T-helper 17 cell (primary cell): ENCODE measurements at places on chromosomes 3 and 15.

- DNase-seq: no peak
These were observed 104.8 kb upstream of the PPP2R3A start for GRCh38 chr3:135860761-135861160.

- no peak for DNase-seq
These were observed 271.3 kb upstream of the RGMA start for GRCh38 chr15:93360318-93360717.

DNA sequence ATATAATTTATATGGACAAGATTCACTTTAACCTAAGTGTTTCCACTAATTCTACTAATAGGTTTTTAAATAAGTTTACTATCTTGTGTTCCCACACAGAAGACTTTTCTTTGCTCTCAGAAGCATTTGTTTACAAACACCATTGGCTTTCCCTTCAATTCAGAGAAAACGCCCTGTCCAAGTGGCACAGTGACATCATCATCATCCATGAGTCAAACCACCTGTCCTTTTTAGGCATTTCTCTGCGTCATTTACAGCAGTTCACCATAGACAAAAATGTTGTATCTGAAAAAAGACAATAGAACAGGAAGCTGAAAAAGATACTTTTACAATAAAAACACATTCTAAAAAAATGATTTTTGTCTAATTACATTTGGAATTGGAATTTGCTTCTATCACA, 9.3 kb upstream of the BCL2L10 start:
- no peak for DNase-seq

DNA sequence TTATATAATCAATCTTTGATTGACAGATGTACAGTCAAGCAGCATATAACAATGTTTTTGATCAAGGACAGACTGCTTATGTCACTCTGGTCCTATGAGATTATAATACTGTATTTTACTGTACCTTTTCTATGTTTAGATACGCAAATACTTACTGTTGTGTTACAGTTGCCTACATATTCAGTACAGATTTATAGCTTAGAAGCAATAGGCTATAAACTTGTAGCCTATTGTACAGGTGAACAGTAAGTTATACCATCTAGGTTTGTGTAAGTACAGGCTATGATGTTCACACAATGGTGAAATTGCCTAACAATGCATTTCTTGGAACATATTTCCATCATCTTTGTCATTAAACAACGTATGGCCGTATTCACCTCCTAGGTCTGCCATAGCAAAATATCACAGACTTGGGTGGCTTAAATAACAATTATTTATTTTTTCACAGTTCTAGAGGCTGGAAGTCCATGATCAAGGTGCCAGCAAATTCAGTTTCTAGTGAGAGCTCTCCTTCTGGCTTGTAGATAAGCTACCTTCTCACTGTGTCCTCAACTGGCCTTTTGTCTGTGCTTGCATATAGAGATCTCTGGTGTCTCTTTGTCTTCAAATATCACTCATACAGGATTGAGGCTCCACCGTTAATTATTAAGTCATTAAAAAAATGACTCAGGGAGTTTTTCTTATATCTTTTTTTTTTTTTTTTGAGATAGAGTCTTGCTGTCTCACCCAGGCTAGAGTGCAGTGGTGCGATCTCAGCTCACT, 89.1 kb downstream of the EBLN2 start:
- DNase-seq: no peak

DNA sequence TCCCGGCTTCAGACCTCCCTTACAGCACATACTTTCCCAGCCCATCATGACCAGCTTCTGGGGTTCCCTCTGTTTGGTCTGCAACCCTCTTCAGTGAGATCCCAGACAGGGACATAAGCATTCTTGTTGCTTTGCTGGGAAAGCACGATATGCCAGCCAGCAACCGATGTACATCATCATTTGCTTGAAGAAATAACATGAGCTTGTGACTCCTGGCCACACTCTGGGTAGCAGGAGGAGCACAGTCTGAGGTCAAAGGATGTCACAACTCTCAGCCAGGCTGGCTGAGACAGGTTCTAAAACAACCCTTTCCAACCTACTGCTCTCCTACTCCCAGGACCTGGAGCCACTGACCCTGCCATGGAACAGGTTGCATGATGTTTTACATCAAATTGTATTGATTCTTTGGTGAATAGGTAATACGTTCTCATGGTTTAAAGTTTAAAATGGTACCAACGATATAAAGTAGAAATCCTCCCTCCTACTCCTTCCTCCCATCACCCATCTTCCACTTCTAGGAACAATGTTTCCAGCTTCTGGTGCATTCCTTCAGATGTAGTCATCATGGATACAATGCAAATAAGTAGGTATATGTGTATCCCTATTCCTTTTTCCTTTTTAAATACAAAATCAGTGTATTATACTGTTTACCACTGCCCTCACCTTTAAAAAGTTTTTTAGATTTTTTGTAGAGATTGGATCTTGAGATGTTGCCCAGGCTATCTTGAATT, 190.3 kb downstream of the OPA1 start:
- DNase-seq: no peak

DNA sequence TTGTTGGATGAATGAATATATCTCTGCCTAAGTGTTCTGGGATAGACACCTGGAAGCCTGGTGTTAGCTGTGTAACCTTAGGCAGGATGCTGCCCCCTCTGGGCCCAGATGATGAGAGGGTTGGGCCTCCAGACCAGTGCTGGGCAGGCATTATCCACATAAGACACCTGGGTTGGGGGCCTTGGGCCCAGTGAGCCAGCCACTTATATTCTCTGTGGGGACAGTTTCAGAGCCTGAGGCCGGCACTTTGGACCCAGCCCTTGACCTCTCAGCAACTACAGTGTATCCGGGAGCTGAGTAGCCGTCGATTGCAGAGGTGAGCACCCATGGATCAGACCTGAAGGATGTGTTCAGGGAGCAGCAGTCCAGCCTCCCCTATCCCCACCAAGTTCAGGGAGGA, 2.2 kb downstream of the HEMK1 start:
- no peak for DNase-seq

DNA sequence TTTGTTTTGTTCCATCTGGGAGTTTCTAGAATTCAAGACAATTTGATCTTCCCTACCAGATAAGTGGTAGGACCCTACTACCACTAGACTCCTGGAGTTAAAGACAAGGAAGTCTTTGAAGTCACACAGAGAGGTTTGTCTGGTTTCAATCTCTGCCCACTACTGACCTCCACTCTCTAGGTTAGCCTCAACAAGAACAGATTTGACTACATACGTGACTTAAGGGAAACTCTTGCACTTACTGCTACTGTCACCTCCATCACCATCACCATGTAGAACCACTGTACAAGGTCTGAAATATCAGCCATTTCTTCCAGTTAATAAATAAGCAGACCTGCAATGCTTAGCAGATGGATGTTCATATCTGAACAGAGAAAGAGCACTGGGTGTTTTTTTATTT, 148.3 kb upstream of the ARHGEF26 start:
- DNase-seq: no peak

DNA sequence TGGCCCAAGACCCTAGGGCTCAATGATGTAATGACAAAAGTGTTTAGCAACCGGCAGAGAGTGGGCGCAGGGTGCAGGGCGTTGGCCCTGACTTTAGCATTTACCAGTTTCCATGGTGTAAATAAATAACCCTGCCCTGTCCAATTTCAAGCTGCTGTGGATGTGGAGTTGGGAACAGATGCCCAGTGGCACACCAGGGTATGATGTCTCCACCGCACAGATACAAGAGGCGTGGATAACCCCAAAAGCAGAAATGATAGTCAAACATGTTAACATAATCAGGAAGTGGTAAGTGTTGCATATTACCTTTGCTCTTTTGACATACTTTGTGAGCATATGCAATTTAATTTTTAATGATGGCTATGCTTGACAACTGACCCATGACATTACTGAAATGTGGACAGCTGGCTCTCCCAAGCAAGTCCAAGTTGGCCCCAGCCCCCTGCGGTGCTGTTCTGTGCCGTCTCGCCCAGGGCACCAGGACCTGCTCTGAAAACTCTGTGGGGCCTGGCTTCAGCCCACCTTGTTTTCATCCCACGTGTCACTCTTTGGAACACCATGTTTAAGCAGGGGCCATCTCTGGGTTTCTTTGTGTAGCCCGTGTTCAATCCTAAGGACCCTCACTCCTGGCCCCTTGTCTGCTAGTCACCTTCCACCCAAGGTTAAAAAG, 10.8 kb upstream of the ANPEP start:
- DNase-seq: no peak

DNA sequence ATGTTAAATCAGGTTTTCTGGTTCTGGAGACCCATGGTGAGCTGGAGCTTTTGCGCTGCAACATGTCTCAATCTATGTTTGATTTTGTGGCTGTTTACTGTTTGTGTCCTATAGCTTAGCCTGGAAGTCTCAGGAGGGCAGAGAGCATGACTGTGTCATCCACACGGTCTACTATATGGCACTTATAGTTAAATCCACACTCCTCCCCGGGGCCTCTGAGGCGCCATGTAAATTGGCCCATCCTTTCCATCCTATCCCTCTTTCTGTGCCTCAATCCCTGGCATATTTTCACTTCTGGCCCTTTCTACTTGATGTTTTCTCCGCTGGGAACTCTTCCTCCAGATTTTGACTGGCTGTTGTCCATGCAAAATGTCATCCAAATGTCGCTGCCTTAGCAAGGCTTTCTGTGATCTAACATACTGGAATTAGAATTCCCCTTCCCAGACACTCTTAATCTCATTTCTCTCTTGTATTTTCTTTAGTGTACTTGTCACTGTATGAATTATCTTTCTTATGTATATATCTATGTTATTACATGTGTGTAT, 560.8 kb upstream of the RGMA start:
- no peak for DNase-seq

DNA sequence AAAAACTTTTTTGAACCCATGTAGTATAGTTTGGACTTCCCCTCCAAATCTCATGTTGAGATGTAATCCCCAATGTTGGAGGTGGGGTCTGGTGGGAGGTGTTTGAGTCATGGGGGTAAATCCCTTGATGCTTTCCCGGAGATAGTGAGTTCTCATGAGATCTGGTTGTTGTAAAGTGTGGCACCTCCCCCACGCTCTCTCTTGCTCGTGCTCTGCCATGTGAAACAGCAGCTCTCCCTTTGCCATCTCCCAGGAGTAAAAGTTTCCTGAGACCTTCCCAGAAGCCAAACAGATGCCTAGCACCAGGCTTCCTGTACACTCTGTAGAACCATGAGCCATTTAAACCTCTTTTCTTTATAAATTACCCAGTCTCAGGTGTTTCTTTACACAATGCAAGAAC, 16.0 kb upstream of the RNU6-1 start:
- no peak for DNase-seq

DNA sequence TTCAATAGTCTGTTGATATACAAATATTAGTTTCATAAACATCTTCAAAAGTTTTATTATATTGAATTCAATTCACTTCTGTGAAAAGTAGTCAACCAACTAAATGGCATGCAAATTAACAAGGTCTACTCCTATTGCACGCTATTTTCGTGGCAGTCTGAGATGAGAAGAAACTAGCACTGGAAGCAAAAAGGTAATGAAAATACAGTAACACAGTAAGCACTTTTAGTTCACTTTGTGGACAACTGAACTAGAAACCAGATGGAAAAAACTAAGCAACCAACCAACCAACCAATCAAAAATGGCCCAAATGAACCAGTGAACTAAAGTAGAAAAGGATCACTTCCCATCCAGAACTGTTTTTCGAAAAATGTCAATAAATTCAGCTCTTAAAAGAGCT, 55.7 kb upstream of the ACTC1 start:
- DNase-seq: no peak
